Testis (tissue), 5 donors: ENCODE measurements at places on chromosomes 4 and X.

GRCh38 chr4:33437406-33437805 lies 2717.2 kb downstream of the PCDH7 start:
- no peak overlapping the region for H3K4me3 ChIP-seq
- no peak overlapping the region for H3K27ac ChIP-seq
- H3K4me1 ChIP-seq = no peaks in the 10 kb centered on the region
- no peaks in the 10 kb centered on the region for H3K27me3 ChIP-seq

GRCh38 chr4:43133566-43133965 lies 241.1 kb downstream of the GRXCR1 start:
- H3K4me3 ChIP-seq = no peak overlapping the region
- no peaks in the 10 kb centered on the region for H3K36me3 ChIP-seq
- H3K27me3 ChIP-seq = no peaks in the 10 kb centered on the region
- H3K4me1 ChIP-seq = no peaks in the 10 kb centered on the region
- no peak for DNase-seq

DNA sequence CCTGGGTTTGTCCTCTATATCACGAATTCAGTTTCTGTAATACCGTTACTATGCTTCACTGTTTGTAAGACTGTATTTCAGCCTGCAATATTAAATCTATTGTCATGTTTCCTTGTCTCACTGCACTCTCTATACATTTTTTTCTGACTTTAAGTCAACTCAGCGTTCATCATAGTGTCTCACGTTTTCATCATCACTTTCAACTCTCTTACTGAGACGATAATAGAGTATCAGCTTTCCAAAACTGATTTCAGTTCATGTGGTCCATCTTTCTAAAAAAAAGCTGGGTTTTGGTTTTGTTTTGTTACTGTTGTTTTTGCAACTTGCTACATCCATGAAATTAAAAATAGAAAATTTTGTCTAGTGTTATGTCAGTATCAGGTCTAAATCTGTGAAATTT lies 147.7 kb downstream of the TMEM47 start:
- no peaks in the 10 kb centered on the region for H3K27me3 ChIP-seq
- no peaks in the 10 kb centered on the region for H3K4me1 ChIP-seq
- no peak for DNase-seq
- no peak overlapping the region for H3K27ac ChIP-seq
- H3K36me3 ChIP-seq = no peaks in the 10 kb centered on the region

- H3K27me3 ChIP-seq = no peaks in the 10 kb centered on the region
- H3K4me3 ChIP-seq = no peak overlapping the region
- H3K4me1 ChIP-seq = no peaks in the 10 kb centered on the region
These were observed 1995.9 kb downstream of the C4orf33 start for GRCh38 chr4:131091896-131092295.

- H3K27me3 ChIP-seq = no peaks in the 10 kb centered on the region
- H3K4me3 ChIP-seq = no peak overlapping the region
- no peaks in the 10 kb centered on the region for H3K4me1 ChIP-seq
- no peak for DNase-seq
- no peak overlapping the region for H3K27ac ChIP-seq
These were observed 58.5 kb upstream of the PITX2 start for GRCh38 chr4:110681381-110681780.

GRCh38 chr4:120927801-120928409 lies 5.4 kb upstream of the PRDM5 start:
- peaks cover 8% of the 10 kb centered on the region for H3K4me1 ChIP-seq
- no peaks in the 10 kb centered on the region for H3K36me3 ChIP-seq
- H3K4me3 ChIP-seq = no peak overlapping the region
- H3K27ac ChIP-seq = no peak overlapping the region
- H3K27me3 ChIP-seq = no peaks in the 10 kb centered on the region
